ENCODE measurements at places on chromosomes 1 and 21.

GRCh38 chr1:169466259-169467230 lies 19.2 kb downstream of the SLC19A2 start:
- no peak for DNase-seq

GRCh38 chr1:27100335-27101053 lies 54.4 kb downstream of the SLC9A1 start:
- DNase-seq = no peak

GRCh38 chr1:53417074-53417511 lies 42.1 kb upstream of the DMRTB1 start:
- peak; percentile 69 for DNase-seq

DNA sequence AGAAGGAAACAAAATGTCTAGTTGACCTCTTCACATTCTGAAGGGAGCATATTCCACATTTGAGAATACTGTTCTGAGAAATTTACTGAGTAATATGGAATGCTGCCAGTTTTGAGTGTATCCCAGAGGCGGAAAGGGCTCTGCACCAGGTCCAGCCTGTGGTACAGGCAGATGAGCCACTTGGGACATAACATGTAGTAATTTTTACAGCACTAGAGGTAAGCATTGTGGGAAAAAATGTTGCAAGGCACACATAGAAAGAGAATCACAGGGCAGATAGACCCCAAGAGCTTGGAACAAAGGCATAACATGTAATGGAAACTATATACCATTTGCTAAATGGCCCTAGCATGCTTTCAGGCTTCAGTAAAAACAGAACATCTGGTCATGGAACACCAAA lies 228.5 kb downstream of the USH2A start:
- DNase-seq = no peak

GRCh38 chr1:230114237-230114651 lies 47.2 kb downstream of the GALNT2 start:
- no peak for DNase-seq

- no peak for DNase-seq
Observed at GRCh38 chr1:211257826-211258225, 1.3 kb upstream of the RCOR3 start.

- no peak for DNase-seq
Observed at GRCh38 chr21:44521928-44522752, 17.9 kb downstream of the KRTAP10-1 start.

- no peak for DNase-seq
Observed at GRCh38 chr1:212713465-212714136, 14.0 kb upstream of the BATF3 start.

DNA sequence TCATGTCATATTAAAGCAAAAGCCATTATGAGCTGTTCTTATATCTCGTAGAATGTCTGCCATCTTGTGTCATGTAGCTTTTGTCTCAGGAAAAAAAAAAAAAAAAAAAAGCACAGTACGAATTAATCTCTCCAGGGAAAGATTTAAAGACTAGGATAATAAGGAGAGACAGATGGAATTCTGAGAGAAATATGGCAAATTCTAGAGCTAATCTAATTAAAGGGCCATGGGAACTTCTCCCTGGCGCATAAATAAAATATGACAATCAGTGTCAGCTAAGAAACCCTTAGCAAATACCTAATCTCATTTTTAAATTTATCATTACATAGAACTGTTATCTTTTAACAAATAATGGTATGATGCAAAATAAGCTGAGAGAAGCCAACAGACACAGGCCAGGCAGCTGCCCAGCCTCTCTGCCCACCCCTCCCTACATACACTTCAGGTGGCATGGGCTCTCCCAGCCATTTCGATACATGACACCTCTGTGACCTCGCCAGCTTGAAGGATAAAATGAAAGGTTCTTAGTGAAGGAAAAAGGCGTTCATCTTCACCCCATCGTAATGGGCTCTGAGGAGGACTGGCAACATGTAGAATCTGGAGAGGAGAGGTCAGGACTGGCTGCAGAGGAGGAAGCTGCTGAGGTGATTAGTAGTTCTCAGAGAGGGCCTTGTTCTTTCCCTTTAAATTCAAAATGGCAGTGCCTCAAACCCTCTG lies 39.8 kb downstream of the DISC1 start:
- no peak for DNase-seq

DNA sequence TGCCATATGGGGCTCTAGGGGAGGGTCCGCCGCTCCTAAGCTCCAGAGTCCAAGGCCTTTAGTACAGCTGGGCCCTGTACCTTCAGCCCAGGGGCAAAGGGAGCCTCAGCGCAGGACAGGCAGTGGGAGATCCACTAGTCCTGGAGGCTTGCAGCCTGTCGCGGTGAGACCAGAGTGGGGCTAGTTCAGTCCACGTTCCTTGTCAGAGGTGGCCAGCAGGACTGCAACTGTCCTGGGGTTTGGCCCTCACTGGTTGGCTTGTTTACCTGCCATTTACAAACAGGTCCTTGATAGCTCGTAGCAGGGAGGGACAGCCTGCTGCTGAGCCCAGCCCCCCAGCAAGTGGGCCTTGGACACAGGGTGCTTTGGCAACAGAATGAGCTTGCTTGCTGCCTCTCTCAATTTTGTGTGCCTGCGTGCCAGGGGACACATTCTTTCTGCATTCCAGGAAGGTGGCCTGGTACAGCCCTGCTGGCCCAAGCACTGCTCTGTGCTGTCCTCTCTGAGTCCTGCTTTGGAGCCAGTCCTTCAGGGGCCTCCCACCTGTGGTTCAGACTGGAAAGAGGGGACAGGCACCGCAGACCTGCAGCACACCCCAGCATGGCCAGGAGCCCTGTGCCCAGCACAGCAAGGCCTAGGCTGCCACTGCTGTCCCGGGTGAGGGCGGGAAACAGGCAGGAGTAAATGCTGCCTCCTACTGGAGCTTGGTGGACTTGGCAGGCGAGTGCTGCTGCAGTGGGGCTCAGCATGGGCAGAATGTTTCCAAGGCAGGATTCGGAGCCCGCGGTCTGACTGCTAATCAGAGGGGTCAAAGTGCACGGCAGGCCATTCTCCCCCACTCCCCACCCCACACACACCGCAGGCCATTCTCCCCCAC lies 15.2 kb downstream of the H6PD start:
- peak; percentile 61 for DNase-seq

GRCh38 chr1:96233422-96233821 lies 488.2 kb upstream of the PTBP2 start:
- DNase-seq = no peak

DNA sequence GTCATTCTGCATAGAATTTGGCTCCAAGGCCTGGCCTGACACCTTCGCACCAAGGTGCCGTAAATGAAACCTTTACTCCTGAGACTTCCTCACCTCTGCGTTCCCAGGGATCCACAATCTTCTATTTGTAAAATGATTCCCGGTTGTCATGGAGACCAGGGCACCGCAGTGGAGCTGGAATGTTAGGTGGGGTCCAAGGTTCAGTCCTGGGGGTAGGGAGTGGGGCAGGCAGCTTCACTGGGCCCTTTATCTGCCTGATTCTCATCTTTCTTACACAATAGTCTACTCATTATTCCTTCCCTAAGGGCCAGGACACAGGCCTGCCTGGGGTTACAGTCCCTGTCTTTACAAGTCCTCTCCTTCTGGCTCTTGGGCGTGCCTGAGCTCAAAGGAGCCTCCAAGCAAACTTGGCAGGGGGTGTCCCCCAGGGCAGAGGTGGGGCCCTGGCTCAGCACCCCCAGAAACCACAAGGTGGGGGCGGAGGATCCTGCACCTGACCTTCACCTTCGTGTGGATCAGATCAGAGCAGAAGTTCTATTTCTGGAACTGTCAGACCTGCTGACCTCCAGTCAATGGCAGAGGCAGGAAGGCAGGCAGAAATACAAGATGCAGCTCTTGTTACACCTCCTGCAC lies 51.1 kb downstream of the RIPK4 start:
- no peak for DNase-seq

- no peak for DNase-seq
Observed at GRCh38 chr1:163730411-163730821, 408.7 kb downstream of the NUF2 start.

Measured in inflammatory macrophage (primary cell).